ENCODE measurements at places on chromosomes 2 and 18.

DNA sequence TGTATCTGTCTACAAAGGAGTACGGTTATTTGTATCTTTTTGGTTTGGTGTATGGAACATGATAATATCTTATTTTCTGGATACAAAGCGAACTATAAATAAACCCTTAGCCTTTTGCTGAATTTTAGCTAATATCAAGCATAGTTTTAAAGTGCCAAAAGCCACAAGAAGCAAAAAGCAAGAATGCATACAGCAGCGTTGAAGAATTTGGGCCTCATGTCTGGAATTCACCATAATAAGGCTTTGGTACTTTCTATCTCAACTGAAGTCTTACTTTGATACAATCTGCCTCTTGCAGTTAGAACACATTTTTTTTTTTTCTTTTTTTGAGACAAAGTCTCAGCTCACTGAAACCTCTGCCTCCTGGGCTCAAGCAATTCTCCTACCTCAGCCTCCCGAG is 151.5 kb downstream of the ERBB4 start:
- DNase-seq, result no peak

DNA sequence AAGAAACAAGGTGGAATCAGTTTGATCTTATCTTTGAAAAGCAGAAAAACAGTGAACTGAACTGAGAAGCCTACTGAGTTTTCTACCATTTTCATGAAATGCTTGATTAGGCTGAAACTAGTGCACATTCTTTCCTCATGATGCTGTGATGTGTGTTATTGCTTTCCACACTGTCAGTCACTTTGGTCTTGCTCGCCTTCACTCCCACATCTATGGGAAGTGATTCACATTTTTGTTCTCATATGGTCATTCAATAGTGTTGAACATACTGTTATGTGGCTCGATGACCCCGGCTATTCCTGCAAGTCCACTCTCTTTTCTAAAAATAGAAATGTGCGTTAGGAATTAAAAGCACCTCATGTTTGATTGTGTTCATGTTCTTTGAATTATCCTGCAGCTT is 129.7 kb downstream of the TGIF1 start:
- DNase-seq, result no peak

DNA sequence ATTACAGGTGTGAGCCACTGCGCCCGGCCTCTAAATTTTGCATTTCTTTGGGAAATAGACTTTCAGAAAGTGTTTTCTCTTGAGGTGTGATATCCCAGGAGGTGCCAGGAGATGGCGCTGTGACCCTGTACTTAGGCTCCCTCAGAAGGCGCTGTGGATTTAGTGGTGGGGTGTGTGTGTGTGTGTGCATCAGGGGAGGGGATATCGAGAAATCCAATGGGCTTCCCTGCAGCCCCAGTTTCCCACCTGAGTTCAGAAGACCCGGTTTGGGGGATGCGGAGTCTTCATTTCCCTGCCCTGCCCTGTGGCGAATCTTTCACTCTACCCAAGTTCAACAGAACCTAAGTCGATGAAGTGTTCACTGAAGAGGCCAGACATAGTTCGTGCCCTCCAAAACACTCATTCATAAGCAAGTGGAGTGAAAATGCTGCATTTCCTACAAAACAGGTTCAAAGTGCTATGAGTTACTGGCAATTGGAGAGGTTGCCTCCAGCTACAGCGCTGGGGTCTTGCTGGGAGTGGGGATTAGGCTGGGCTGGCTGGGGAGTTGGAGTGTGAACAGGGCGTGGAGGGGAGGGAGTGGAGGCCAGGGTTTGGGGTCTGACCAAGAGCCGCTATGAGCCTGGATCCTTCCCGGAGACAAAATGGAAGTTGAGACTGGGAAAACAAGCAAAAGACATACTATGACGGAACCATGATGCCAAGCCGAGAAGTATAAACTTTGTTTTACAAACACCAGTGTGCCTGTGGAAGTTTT is 6.5 kb upstream of the WNT6 start:
- no peak for DNase-seq

DNA sequence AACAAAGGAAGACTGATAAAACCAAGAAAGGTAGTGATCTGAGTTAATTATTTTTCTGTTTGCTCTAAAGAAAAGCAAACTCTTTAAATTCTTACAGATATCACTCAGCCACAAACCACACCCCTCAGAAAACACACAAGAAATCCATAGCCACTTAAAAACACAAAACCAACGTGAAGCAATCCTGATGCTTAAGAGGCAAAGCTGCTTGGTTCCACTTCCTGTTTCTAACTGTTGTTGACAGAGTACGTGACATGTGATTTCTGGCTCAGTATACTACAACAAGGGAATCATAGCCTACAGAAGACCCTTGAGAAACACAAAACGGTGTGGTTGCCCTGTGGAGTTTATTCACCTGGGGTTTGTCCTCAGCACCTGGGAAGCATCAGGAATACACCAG is 240.9 kb upstream of the APCDD1 start:
- DNase-seq, result no peak

DNA sequence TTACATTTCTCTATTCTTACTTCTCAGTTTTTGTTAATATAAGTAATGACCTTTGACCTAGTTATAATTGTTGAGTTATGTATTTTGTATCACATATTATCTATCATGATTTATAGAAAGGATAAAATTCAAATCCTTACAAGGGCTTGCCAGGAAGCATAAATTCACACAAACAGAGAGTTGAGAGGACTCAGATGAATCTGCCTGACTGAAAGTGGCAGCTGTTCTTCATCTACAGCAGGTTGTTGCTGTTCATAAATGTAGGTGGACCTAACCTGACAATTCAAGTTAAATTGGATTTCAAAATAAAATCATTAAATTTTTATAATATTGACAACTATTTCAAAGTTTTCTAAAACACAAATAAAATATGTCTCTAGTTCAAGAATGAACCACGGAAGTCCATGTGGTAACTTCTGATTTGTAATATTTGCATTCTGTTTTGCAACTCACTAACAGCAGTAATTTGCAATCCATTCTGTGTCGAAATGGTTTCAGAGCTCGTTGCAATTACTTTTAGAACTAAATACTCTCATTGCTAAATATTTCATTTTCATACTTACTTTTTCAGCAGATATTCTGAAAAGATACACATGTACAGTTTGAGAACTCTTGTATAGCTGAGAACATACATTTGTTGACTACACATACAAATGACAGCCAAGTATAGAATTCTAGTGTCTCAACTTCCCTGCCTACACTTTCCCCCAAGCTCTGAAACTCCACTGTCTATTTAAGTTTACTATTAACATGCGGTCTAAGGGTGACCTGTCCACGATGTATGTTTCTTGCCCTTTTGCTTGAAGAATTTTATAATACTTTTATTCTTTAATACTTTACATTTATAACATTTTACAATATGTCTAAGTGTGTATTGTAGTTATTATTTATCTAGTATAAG is 25.7 kb downstream of the SCN7A start:
- no peak for DNase-seq

GRCh38 chr18:74226156-74226555 is 65.6 kb downstream of the CYB5A start:
- no peak for DNase-seq

Data from amygdala (tissue), 56 donors.